Tibial nerve (tissue), 4 donors: ENCODE measurements at places on chromosomes 6 and 20. TPM values are rescaled to one million over a fixed set of nuclear protein-coding genes. Genes with fewer than 3 reads are reported as not detected.

Gene APOBEC2
- total RNA-seq = not detected

Gene FAM209A
- total RNA-seq = not detected

Gene C6orf132
- 2.5 TPM for total RNA-seq

Gene ENPP5
- 0.39 TPM for total RNA-seq

Gene CTCFL
- total RNA-seq = not detected

Gene ENPP4
- 13.8 TPM for total RNA-seq

Gene SRC
- total RNA-seq = 36.9 TPM

Gene SLC17A2
- total RNA-seq = not detected

Gene ZC2HC1B
- not detected for total RNA-seq

Gene ATXN1
- 24.9 TPM for total RNA-seq

Gene SLC17A3
- total RNA-seq = not detected

Gene ACTL10
- total RNA-seq = 3.9 TPM

Gene GRM1
- 0.63 TPM for total RNA-seq

Gene IRF4
- 1.4 TPM for total RNA-seq

Gene CFAP61
- 0.60 TPM for total RNA-seq

Gene MAS1L
- not detected for total RNA-seq
